ENCODE measurements at places on chromosomes 7 and 10.

DNA sequence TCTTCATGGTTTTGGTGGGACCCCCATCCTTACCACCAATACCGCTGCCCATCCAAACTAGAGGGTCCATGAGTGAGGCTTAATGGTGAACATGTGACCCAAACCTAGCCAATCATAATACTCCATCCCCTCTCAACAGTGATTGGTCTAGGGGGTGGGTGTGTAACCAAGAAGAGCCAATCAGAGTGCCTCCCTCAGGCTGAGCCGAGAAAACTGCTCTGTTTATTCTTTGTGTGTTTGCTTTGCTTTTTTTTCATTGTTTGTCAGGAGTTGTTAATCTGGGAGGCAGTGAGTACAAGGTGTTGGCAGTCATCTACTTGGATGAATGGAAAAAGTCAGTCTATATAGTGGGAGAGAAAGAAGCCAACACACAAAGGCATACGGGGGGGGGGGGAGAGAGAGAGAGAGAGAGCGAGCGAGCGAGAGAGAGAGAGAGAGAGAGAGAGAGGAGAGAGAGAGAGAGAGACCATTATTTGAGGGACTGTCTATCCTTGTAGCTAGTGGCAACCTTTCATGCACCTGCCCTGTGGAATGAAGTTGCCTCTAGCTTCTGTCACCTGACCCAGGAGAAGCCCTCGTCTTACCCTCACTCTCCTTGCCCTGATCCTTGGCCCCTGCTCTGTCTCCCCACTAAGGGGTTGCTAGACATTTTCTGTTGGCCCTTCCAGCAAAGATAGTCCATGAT is 441.7 kb downstream of the TYW1 start:
- no peak for DNase-seq

DNA sequence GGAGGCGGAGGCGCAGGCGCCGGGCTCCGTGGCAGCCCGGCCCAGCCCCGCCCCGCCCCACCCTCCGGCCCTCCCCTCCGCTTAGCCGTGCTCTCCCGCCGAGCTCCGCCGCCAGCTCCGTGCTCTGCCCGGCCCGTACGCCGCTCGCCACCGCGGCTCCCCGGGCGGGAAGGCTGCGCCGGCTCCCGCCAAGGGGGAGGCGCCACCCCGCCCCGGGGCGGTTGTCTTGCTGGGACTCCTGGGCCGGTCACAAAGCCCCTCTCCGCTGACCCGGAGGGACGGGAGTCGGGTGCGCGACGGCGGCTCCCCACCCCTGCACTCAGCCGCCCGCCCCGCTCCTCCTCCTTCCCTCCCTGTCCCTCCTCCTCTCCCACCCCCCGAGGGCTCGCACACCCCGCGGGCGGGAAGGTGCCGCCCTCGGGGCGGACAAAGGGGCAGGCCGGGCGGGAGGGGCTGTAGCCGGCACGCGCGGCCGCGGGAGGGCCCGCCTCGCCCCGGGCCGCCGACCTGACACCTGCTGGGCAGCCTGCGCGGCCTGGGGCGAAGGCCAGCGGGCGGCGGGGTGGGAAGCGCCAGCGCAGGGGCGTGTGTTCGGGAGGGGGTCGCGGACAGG is 11.5 kb upstream of the SP8 start:
- no peak for DNase-seq

DNA sequence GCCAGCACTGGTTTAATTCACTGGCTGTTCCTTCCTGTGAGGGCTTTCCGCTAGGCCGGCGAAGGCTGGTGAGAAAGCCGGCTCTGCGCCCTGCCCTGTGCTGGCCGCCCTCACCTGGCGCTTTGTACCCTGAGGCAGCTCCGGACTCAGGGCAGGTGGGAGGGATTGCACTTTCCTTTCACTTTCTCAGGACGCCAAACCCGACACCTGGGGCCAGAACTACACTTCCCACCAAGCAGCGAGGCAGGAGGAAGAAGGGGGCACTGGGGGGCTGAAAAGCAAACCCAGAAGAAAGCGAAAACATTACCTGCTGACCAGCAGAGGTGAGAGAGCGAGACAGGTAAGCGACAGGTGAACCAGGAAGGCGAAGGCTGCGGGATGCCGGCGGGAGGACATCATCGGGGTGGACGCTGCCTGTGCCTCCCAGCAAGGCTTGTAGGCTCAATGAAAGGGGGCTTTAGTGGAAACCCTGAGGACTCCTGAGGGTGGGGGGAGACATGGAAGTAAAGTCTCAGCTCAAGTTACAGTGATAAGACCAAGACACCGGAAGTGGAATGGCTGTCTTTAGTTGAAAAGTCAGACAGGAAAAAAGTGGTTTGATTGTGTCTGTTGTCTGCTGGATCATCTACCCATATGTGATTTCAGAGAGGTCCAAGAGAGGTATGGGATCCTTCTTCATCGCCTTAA is at the start of gene RAB19:
RAB19 (plus strand) TSS at position 181 of the 687 bp plus-strand sequence. CDS start 3,589 bp downstream, outside the sequence.
- DNase-seq, result peak; percentile 29

DNA sequence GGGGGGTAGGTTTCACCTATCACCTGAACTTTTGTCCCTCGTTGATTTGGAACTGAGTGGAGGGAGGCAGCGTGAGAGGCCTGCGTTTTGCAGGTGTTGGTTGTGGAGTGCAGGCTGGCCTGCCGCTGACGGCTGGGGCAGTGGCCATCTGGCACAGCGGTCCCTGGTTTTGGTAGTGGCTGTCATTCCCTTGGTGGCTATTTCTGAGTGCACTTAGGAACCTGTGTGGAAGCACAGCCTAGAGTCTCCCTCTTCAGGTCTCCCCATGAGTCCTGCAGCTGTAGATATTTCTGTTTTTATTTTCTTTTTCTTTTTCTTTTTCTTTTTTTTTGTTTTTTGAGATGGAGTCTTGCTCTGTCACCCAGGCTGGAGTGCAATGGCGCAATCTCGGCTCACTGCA is 129.2 kb downstream of the CUL2 start:
- no peak for DNase-seq

DNA sequence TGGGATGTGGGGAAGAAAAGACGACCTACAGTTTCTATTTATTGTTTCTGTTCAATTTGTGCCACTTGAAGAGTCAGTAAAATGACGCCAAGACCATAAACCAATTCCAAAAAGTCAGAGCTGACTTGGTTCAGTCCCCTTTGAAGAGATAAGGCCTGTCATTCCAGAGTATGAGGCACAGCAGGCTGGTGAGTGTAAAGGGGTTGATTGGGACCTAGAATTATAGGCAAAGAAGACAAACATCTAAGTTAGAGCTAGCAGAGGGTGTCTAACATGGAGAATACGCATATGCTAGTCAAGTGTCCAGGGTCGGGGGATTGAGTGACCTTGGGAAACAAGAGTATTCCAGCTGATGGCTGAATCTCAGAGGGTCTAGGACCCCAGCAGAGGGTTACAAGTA is 23.6 kb downstream of the NRP1 start:
- no peak for DNase-seq

GRCh38 chr10:29598851-29599311 is 35.9 kb downstream of the SVIL start:
- no peak for DNase-seq

DNA sequence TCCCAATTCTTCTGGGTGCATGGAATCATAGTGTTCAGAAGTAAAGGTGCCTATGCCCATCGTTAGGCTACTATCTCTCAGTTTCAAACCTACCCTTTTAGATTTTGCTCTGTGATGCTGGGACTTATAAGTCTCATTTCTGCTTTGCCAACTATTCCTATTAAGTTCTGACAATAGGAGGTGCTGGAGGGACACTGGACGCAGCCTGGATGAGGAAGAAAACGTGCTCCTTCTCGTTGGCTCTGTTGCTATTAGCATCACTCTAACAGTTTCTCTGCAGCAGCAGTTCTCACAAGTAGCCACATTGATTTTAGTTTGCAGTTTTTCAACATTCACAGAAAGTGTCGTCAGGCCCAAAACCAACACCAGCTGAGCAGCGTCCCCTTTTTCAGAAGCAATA is 72.4 kb downstream of the ABCC2 start:
- peak; percentile 56 for DNase-seq

DNA sequence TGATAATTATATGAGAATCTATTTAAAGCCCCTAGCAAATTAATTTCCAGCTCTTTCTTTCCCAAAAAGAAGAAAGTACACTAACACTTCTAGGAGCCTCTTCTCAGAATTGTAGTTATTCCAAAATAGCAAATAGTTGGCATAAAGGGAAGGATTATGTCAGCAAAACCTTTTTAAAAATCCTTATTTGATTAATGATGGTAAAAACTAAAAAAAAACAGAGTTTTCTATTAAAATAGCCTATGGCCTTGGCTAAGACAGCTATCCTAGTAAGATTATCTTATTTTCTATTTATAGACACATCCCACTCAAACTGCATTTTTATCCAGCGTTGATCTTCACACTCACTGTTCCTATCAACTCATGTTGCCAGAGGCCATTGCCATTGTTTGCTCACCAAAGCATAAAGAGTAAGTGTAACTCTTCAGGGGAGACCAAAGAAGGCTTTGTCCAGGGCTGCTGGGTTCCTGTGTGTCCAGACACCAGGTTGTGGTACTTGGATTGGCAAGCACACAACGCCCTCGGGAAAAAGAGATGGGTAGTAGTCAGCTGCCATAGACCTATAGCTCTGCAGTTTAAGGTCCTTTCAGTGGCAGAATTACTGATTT is 31.5 kb downstream of the ACTA2 start:
- DNase-seq, result no peak

DNA sequence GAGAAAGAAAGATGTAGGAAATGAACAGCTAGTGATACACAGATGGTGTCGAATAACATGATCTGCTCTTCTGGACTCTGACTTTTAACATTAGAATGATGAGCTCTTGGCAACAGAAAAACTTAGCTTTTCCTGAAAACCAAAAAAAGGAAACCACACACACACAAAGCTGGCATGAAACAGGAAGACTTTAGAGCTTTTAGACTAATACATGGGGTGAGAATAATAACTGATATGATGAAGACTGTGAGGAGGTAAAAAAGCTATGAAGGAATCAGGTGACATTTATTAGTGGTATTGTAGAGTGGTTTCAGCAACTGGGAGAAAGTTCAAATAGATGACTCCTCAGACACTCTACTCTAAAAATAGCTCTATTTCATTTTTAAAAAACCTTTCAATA is 491.9 kb downstream of the PARD3 start:
- no peak for DNase-seq

DNA sequence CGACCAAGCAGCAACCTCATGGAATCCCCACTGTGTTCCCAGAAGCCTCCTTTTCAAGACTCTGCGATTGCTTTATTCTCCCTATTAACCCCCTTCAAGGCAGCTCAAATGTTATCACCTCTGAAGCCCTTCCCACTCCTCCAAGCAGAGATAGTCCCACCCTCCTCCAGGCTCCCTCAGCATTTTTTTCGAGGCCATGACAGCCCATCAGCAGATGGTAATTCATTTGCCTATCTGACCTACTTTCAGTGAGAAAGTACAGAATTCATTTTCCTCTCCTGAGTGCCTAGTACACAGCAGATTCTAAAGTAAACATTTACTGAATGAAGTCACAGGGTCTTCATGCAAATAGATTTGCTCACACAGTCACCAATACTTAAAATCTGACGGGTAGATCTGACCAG is 47.8 kb downstream of the HERPUD2 start:
- peak; percentile 27 for DNase-seq

GRCh38 chr7:93315896-93316295 is 83.7 kb downstream of the VPS50 start:
- DNase-seq, result no peak

GRCh38 chr10:88971221-88972061 is 18.9 kb upstream of the ACTA2 start:
- peak; percentile 73 for DNase-seq

DNA sequence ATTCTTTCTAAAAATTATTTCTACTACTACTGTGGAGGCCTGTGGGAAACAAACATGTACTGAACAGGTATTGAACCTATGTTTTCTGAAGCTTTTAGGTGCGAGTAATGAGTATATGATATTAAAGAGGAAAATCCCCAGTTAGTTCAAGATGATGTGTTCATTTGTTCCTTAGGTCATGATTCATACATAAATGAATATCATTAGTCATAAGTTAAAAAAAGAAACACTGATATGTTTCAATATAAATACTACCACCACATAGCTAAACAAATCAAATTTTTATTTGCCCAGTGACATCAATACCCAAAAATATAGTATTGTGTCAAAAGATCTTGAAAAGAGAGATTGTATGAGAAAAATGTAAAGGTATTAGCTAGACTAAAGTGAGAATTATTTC is 210.7 kb upstream of the GNAI1 start:
- no peak for DNase-seq

GRCh38 chr10:33749790-33750189 is 415.3 kb upstream of the NRP1 start:
- DNase-seq, result no peak

DNA sequence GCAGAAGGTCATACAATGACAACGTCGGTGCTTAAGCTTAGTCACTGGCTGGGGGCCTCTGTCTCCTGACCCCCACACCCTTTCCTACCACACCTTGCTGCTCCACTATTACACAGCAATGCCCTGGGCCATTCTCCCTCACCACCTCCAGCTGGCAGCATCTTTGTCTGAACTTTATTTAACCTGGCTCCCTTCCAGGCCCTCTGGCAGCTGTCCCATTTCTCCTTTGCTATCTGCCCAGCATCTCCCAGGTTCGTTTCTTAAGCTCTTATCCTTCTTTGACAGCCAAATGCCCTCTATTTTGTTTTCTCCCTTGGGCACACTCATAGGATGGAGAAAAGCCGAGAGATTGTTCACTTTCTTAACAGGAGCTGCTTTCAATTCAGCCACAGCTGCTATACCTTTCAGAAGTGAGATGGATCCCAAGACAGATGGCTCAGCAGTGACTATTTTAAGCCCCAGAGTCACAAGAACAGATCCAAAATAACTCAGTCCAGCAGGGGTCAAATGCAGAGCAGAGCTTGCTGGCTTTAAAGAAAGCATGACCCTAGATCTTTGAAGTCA is 1277.1 kb upstream of the AUTS2 start:
- DNase-seq, result peak; percentile 9

GRCh38 chr7:6278749-6279310 is 6.4 kb upstream of the CYTH3 start:
- DNase-seq, result no peak

- no peak for DNase-seq
Measured at GRCh38 chr10:121294630-121295029, 303.6 kb downstream of the FGFR2 start.

DNA sequence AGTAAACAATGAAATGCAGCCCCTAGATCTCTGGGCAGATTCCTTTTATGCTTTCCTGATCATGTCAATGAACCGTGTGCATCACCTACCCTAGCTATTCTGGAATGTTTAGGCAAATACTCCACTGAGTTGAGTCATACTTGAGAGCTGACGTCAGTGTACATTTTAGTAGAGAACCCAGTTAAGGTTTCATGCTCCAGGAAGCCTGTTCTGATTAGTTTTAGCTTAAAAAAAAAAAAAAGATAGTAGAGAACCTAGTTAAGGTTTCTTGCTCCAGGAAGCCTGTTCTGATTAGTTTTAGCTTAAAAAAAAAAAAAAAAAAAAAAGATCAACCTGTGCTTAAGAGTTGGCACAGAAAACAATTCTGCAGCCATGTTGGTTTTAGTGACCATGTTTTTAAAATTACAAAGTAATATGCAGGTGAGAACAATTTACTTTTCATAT is 3.7 kb upstream of the MCU start:
- DNase-seq, result peak; percentile 62

GRCh38 chr7:27603813-27604212 is 58.9 kb downstream of the HIBADH start:
- peak; percentile 14 for DNase-seq

GRCh38 chr10:67976292-67977245 is 92.1 kb downstream of the SIRT1 start:
- DNase-seq, result no peak
